ENCODE measurements at places on chromosomes 7 and 10.

DNA sequence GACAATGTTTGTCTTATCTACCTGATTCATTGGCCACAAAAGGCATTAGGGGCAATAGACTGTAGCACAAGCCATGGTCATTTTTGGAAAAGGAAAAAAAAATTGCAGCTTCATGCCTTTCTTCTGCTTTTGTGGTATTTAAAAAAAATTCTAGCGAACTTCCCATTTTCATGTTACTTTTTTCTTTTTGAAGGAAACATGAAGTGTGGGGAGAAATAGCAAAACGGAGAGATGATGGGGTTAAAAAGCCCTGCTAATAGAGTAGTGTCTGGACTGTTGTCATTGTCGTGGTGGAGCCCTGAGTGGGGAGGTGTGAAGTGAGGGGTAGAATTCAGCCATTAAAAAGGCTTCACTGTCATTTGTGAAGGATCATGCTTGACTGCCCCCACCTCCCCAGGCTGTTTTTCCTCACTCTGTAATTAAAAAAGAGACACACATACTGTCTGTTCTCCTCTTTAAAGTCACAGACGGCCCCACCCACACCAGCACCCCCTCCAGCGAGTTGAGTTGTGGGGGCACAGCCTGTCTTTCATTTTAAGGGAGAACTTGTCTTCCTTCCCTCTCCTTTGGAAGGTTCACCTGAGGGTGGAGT, 272.4 kb downstream of the CREB5 start:
- DNase-seq, result no peak

GRCh38 chr10:121216721-121217181, 365.6 kb downstream of the WDR11 start:
- DNase-seq, result no peak

GRCh38 chr10:93403152-93404047, 78.7 kb downstream of the MYOF start:
- DNase-seq, result no peak

DNA sequence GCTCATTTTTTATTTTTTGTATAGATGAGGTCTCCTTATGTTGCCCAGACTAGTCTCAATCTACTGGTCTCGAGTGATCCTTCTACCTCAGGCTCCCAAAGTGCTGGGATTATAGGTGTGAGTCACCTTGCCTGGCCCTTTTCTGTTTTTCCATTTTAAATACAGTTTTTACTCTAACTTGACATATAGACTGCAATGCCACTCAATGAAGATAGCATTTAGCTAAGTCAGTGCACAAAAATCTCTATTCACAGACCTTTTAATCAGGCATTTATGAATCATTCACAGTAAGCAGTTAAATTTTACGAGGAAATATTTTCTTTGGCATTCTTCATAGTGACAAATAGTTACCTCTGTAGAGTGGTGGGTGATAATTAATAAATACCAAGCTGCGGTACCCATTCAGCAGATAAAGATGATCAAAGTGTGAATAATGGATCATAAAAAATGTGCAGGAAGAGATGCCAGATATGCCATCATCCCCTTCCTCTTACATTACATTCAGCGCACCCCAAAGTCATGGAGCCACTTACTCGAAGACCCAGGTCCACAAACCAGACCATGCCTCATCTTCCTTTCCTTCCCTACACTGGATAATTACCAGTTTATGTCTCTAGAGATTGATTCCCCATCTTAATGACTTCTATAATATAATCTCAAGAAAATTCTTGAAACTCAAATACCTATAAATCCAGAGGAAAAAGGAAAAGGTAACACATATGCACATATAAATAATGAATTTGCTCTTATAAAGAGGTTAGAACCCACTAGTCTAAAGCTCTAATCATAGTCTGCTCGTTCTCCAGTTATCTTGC, 56.0 kb downstream of the UBE2H start:
- DNase-seq, result no peak

GRCh38 chr7:29329686-29330085, 135.1 kb downstream of the CHN2 start:
- DNase-seq, result no peak

DNA sequence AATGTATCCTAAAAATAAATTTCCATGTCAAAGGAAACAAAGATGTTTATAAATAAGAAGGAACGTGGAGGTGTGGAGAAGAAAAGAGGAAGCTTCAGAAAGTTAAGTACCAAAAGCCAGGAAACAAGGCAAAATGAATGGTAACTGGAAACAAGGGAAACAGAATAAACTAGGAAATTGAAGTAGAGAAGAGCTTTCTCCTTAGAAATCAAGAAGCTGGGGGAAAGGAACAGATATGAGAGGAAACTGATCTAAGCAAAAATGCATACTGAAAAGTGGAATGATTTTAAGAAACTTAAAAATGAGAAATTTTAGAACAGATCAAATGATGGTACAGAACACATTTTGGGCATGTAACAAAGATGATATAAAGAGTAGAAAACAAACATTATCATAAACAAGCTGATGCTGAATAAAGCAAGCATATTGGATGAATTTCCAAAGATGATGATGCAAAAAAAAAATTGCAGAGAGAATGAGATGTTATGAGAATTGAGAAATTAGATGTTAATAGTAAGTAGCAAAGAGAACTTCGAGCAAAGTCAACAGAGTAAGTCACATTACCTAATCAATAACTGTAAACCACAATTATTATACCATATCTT, 1.9 kb downstream of the BRAF start:
- DNase-seq, result no peak

GRCh38 chr10:102413053-102413705, 5.4 kb downstream of the PSD start:
- no peak for DNase-seq

- DNase-seq, result no peak
These were observed 9.3 kb downstream of the KNDC1 start for GRCh38 chr10:133169173-133169947.

DNA sequence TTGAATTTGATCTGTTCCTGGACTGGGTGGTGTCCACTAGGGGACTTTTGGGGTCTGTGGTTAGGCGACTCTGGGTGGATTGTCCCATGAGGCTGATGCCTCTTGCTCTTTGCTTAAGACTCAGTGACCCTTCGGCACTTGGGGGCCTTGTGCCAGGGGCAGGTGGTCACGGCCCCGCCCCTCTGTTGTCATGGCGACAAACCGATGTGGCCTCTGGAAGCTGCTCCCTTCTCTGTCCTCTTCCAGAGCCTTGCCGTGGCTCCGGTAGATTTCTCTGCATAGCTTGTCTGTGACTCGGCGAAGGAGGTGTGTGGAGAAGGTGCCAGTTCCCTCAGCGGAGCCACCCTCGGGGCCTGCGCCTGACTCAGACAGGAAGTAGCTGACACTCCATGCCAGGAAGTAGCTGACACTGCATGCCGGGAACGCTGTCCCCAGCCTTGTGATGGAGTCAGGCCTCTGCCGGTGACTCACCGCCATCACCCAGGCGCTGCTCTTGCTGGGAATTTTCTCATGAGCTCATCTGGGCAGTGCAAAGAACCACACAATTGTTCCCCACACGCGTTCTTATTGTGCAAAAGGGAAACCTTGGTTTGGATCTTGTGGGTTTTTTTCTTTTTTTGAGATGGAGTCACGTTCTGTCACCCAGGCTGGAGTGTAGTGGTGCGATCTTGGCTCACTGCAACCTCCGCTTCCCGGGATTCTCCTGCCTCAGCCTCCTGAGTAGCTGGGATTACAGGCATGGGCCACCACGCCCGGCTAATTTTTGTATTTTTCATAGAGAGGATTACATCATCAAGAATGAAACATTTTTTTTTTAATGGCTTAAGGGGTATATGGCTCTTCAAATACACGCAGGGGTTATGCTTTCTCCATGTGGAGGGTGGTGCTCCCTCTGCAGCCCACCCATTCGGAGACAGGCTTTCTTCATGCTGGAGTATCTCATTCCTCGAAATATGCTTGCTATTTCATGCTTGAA, 72.6 kb downstream of the PFKFB3 start:
- DNase-seq, result peak; percentile 80

DNA sequence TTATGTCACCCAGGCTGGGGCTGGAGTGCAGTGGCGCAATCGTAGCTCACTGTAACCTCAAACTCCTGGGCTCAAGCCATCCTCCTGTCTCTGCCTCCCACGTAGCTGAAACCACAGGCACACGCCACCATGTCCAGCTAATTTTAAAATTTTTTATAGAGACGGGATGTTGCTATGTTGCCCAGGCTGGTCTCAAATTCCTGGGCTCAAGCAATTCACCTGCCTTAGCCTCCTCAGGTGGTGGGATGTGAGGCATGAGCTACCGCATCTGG, 123.2 kb upstream of the PARD3 start:
- DNase-seq, result no peak

DNA sequence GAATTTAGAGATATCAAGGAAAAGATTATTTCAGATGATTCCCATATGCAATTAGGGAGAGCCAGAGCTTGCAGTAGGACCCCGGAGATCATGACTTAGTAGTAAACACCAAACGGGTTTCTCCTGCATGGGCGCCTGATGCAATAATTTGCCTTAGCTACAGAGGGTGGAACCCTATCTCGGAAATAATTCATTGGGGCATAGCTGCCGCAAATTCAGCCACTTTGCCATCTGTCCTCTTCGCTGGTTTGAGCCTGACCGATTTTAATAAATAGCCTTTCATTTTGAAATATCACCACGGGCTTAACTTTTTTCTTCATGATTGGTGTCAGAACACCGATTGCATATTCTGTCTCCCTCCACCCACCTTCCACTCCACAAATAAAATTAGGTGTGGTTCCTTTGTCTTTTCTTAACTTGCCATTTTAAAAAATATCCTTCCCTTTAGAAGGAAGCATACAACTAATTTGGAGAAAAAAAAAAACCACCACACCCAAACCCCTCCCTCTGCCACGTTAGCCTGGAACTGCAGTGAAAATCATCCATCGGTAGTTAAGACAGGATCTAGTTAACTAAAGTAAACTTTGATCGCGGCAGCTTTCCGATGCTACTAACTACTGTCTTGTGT, 1.4 kb downstream of the GARS1 start:
- no peak for DNase-seq

GRCh38 chr7:47360301-47360900, 221.5 kb downstream of the TNS3 start:
- DNase-seq, result no peak

DNA sequence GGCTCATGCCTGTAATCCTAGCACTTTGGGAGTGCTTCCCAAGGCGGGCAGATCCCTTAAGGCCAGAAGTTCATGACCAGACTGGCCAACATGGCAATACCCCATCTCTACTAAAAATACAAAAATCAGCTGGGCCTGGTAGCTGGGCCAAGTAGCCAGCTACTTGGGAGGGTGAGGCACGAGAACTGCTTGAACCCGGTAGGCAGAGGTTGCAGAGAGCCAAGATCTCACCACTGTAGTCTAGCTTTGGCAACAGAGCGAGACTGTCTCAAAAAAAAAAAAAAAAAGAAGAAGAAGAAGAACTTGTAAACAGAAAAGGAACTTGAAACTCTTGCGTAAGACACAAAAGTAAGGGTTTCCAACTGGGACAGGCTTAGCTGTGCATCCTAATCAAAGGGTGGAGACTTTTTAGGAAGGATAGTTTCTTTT, 5.6 kb upstream of the IFIT2 start:
- DNase-seq, result no peak

DNA sequence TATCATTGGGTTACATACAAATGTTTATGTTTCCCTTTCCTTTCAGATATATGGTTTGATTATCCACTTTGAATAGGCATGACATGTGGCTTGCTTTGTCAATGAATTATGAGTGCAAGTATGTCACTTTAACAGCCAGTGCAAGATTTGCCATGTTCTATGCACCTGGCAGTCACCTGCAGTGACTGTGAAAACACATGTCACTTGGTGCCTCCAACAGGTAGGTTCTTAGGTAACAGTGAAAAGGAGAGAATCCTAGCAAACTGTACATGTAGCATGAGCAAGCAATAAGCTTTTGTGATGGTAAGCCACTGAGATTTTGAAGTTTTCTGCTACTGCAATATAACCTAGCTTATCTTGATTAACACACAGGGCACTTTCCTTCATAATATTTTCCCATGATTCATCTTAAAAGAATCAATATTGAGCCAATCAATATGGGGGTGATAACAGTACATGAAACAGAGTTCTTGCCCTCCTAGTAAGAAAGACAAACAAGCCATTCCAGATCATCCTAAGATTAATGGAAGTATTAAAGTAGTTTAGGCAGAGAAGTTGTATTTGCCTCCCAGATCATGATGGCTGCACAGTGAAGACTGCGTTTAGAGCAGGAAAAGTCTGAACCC, 7.9 kb upstream of the RALA start:
- no peak for DNase-seq

DNA sequence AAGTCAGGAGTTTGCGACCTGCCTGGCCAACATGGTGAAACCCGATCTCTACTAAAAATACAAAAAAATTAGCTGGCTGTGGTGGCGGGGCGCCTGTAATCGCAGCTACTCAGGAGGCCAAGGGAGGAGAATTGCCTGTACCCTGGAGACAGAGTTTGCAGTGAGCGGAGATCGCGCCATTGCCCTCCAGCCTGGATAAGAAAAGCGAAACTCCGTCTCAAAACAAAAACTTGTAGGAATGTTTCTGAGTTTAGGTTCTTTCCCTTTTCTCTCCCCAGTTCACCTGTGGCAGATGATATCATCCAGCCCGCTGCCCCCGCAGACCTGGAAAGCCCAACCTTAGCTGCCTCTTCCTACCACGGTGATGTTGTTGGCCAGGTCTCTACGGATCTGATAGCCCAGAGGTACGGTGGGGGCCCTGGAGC, 138.8 kb upstream of the BTBD16 start:
- DNase-seq, result no peak

DNA sequence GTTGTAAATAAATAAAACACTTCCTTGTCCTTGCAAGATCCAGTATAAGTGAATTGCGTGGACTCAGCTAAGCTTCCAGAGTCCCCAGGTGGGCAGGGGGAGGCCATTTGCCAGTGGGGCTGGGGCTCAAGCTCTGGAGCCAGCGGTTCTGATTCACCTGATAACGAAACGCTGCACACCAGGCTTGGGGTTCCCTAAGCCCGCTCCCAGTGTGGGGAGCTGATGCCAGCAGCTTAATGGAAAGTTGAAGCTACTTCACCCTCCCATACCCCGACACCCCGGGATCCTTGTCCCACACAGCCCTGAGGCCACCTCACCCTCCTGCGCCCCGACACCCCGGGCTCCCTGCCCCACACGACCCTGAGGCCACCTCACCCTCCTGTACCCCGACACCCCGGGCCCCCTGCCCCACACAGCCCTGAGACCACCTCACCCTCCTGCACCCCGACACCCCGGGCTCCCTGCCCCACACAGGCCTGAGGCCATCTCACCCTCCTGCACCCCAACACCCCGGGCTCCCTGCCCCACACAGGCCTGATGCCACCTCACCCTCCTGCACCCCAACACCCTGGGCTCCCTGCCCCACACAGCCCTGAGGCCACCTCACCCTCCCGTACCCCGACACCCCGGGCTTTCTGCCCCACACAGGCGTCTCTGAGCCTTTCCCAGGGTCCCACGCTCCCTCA, 30.8 kb downstream of the FKBP6 start:
- no peak for DNase-seq

- no peak for DNase-seq
These were observed 50.9 kb downstream of the ANK3 start for GRCh38 chr10:60338786-60339185.

GRCh38 chr10:132992433-132993215, 50.3 kb upstream of the CFAP46 start:
- no peak for DNase-seq

- DNase-seq, result no peak
These were observed 52.9 kb downstream of the C10orf67 start for GRCh38 chr10:23291551-23292334.
